Stimulated activated memory B cell treated with anti-CD40 and anti-IgM and Interleukin-4, amounts not matched to agents 10 μg/mL and 1 μg/mL and 100 μg/mL, for 72 hours (primary cell): ENCODE measurements at places on chromosomes 2 and 18.

- ATAC-seq = no peak
These were observed 14.3 kb downstream of the GPR39 start for GRCh38 chr2:132430895-132431294.

- ATAC-seq = no peak
These were observed 258.3 kb downstream of the ALPK2 start for GRCh38 chr18:58370612-58371011.

GRCh38 chr2:187271825-187272224 lies 176.2 kb downstream of the CALCRL start:
- no peak for ATAC-seq

- no peak for ATAC-seq
These were observed 657.8 kb upstream of the LINC00305 start for GRCh38 chr18:64806691-64807090.

- no peak for ATAC-seq
These were observed 1.1 kb downstream of the RNF103 start for GRCh38 chr2:86622519-86623042.

DNA sequence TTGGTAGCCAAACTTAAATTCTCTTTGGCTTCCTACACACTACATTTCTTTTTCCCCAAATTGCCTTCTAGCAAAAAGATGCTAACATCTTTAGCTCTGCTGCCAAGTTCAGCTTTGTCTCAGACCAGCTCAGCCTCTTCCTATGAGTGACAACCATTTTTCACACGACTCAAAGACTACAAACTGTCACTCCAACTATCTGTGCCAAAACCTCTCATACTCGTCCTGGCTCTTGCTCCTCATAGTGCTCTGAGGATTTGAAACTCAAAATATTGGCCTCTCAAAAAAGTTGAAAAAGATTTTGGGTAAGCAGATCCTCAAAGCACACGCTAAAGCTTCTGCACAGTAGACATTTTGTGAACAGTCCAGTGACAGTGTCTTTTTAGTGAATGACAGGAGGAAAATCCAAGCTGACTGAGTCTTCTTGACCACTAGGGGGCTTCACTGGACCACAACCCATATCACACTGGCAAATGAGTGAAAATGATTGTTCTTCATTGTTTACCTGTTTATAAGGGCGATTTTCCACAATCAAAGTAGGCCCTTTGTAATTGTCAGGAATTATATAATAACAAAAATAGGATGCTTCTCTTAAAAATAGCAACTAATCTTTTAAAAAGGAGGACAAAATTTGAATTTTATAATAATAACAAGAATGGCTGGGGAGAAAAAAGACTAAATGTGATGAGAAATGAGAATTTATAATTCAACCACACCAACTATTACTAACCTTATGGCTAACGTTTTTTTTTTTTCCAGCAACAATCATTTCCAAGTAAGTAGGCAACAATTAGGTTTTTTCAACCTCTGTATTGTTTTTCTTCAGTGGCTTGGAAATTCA lies 85.5 kb upstream of the PGAP1 start:
- ATAC-seq = peak; percentile 45

- no peak for ATAC-seq
These were observed 413.7 kb upstream of the FAM98A start for GRCh38 chr2:34012715-34013302.

GRCh38 chr2:168543037-168543436 lies 87.0 kb downstream of the CERS6 start:
- no peak for ATAC-seq
